ENCODE measurements at places on chromosomes 6 and 20.
A peak's percentile ranks its signal among the peaks of the same experiment; 100 is the strongest.

- DNase-seq, result no peak
Observed at GRCh38 chr6:158767709-158768108, 51.5 kb downstream of the EZR start.

- DNase-seq, result no peak
Observed at GRCh38 chr20:35443003-35443402, 5.0 kb upstream of the GDF5 start.

GRCh38 chr6:51738614-51739013, 348.8 kb downstream of the PKHD1 start:
- no peak for DNase-seq

DNA sequence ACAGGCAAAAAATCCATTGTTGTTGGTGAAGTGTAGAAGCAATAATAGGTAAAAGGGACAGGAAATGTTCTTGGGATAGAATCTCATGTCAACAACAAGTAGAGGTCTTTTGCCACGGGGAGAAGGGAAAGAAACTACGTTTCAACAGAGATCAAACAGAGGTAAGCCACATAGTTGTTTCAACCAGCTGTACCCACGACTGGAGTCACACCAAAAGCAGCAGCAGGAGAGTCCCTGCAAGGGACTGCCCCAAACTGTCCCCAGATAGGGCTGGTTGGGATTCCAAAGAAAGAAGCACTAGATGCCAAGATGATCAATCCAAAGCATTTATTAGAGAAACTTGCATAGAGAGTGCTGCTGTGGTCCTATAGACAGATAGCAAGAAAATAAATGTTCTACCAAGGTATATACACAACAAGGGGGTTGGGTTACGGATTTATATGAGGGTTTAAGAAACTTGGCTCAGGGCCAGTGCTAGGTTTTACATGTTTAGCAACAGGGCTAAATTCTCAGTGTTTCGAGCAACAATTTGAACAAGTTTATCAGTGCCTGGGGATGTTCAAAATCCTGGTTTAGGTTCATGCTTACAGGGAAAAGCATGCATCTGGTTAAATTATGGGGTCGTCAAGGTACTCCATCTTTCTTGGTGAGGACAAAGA, 466.5 kb downstream of the MMUT start:
- DNase-seq, result no peak

DNA sequence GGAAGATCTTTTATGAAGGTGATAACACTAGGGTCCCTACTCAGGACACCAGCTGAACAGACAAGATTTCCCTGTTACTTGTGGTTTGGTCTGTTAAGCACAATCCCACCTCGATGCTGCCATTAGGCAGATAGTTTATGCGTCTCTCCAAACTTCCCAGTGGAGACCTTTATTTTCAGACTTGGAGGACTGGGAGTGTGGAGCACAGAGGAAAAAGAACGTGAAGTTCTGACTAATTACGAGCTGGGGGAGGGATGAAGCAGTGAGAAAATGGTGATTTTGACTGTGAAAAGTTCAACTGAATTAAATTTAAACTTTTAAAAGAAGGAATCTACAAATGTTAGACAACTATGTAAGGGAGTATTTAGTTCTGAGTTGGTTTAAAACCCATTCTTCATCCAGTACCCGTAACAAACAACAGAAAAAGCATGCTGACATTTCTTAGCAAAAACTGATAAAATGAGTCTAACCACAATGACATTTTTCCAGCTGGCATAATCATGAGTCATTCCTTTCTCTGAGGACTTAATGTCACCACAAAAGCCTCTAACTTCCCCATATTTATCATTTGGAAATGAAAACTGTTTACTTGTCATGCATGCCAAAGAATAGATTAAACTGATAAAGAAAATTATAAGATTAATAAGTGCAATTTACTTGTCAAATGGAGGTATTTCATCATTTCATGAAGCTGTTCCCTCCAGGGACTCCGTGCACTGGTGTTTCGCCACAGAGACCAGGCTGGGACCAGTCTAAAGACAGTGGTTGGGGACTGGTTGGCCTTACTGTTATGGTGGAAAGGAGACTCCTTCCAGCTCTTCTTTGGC, 113.3 kb upstream of the SSTR4 start:
- no peak for DNase-seq

DNA sequence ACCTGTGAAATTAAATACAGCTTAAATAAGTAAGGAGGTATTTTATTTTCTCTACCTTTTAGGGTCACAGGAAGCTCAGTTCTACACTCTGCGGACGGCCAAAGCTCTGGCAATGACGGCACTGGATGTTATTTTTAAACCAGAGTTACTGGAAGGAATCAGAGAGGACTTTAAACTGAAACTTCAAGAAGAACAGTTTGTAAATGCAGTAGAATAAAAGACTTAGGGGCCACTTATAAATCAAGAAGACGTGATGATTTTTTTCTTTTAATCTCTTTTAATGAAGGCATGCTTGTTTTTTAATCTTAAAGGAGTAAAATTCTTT, 16.2 kb downstream of the PM20D2 start:
- no peak for DNase-seq

GRCh38 chr20:21520702-21521595, 7.1 kb upstream of the NKX2-2 start:
- no peak for DNase-seq

DNA sequence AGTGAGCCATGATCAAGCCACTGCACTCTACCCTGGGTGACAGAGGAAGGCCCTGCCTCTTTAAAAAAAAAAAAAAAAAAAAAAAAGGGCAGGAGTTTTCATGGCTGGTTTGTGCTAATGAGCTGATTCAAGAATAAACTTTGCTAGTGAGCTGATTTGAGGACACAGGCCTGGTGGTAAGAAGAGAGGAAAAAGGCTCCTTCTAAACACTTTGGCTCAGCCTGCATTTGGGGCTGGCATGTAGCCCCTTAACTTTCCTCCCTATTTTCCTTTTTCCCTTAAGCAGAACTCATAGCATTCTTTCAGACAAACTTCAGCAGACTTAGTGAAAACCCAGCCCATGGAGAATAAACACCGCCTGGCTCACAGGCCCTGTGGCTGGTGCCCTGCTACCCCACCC, 432.7 kb downstream of the PTPRT start:
- no peak for DNase-seq

GRCh38 chr6:68343901-68344300, 291.2 kb upstream of the ADGRB3 start:
- no peak for DNase-seq

DNA sequence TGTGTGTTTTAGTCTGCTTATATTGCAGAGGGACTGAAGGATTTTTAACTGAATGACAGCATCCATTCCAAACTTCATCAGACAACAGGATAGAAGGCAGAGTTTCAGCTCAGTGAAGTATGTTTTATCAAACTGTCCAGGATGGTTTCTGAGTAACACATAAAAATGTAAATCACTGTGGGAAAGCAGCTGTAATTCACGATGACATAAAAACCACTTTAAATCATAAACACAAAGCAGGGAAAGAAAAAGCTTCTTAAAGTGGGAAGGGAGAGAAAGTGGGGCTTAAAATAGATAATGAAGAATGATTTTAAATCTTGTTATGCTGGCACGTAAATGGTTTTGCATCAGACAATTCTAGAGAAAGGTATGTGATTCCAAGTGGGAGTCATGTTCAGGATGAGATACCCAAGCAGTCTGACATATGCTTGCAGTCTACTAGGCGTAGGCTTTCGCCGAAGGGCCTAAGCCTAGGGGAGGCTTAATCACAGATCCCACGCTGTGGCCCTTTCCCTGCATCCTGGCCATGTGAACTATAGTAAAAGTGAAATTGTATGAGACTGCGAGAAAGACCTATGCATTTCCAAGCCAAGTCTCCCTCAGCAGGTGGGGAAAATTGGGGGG, 610.6 kb downstream of the PRKN start:
- no peak for DNase-seq

DNA sequence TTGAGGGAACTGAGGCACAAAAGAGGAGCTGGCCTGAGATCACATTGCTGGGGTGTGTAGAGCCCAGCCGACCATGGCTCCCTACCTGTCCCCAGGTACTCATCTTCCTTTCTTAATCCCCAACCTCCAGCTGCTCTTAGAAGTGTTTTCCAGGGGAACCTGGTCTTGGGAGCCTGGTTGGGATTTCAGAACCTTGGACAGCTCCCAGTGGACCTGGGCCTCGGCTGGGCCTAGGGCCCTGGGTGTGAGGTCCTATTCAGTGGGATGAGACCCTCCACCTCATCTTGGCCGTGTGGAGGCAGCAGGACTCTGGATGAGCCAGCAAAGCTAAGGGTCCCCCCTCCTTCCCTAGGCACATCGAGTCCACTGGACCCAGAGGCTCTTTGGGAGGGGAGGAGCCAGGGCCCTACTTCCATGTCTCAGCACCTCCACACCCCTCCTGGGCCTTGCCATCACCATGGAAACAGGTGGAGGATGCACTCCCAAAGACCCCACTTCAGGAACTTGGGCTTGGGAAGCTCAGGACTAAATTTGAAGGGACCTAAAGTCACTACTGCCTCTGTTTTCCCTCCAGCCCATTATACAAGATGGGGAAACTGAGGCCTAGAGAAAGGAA, 38.5 kb downstream of the DLGAP4 start:
- no peak for DNase-seq

DNA sequence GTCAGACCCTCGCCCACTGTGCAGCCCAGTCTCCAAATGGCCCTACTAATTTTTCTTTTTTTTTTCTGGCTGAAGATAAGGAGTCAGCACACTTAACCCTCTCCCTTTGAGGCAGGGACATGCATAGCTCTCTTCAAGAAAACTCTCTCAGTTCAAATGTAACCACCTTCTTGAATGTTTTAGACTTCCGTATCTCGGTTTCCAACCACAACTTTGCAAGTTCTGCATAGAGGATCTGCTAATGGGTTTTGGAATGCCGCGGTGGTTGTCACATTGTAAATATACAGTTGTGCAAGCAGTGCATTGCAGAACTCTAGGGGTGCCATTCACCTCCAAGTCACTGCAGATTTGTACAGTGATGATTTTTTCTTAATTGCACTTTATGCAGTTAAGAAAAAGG, 59.4 kb upstream of the SLC35B3 start:
- no peak for DNase-seq

GRCh38 chr6:166379103-166379586, 3.6 kb downstream of the MPC1 start:
- no peak for DNase-seq

- no peak for DNase-seq
Observed at GRCh38 chr6:143005816-143006215, 54.9 kb upstream of the AIG1 start.

DNA sequence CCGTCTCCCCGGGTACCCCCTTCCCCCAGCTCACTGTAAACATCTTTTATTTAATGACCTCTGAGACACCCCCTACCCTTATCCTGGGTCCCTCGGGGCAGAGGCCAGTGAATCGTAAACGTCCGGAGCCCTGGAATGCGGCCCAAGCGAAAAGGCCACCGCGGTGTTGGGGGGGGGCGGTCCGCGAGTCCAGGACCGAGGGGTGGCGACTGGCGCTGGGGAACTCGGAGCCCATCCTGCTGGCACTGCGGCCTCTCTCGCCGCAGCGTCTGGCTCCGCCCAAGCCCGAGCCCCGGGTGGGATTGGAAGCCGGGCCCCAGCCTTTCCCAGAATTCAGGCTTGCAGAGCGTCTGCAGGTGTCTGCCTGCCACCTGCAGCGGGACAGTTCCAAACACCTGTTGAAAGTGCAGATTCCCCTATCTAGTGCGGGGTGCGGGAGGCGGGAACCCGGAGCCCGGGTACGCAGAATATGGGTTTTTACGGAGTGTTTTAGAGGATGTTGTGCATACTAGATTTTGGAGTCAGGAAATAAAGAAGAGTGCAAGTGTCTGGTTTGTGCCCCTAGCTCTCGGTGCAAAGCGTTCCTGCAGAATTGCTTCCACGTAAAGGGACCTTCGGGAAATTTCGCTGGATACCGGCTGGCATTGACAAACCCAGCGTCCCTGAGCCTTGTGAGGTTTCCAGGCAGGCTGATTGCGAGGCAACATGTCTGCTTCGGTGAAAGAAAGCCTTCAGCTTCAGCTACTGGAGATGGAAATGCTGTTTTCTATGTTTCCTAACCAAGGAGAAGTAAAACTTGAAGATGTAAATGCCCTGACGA, 800 bp downstream of the RWDD2A start:
- peak; percentile 1 for DNase-seq

- DNase-seq, result no peak
Observed at GRCh38 chr6:90065173-90065572, 170.9 kb downstream of the GJA10 start.

DNA sequence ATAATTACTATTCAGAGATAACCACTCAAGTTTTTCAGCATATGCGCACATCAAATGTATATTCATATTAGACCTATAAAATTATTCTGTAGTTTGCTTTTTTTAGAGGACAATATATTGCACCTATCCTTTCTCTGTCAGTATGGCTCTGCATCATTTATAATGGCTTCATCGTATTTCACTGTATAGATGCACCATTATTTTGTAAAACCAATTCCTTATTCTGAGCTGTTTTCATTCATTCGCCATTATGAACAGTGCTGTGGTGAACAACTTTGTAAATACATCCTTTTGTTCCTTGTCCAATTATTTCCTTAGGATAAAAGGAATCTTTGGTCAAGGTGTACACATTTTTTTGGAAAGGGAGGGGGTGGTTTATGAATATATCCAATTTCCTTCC, 29.2 kb upstream of the BCAS4 start:
- no peak for DNase-seq

DNA sequence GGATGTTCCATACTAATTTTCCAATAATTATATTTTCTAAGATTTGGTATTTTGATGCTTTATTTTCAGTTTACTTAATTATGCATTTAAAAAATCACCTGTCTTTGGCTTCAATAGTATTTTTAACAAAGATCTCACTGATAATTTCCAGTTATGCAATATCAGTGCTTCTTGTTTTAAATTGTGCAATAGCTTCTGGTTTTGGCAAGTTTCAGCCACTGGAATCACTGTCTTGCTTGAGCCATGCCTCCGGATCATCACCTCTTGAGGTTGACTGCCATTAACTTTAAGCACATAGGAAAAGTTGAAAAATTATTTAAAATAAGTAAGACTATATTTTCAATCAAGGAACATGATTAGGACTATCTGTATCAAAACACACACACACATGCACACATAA, 1242.1 kb downstream of the HACE1 start:
- DNase-seq, result no peak

DNA sequence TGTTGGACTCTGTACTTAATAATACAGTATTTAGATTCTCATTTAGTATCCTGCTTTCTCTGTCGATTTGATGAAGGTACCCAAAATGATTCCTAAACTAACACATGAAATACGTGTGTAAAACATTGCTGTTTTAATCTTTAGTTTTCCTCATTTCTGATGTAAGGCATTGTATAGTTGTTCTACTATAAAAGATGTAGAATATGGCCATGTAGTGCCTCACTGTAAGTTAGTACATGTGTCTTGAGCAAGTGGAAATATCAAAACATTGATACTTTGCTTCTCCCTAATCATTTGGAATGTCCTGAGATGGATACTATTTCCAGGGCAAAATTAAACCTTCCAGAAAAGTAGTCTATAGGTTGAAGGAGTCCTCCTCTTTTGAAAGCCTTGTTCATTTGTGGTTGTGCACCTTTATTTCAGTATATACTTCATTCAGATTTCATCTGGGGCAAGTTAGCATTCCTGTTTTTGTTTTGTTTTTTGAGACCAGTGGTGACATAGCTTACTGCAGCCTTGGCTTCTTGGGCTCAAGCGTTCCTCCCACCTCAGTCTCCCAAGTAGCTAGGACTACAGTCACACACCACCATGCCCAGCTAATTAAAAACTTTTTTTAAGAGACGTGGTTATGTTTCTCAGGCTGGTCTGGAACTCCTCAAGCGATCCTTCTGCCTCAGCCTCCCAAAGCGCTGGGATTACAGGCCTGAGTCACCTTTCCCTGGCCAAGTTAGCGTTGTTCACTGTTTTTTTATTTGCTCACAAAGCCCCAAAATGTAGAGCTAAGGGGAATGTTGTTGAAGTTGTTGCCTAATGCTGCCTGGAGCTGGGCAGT, 11.6 kb downstream of the SRSF3 start:
- DNase-seq, result no peak

Data from stimulated activated CD4-positive, alpha-beta T cell treated with anti-CD3 and anti-CD28 coated beads, Interleukin-1b, Interleukin-23, amount 100 ng/mL, for 24 hours (primary cell).